ENCODE measurements at places on chromosomes 1 and 21.

GRCh38 chr1:14415396-14415795, 183.1 kb upstream of the KAZN start:
- DNase-seq: no peak

DNA sequence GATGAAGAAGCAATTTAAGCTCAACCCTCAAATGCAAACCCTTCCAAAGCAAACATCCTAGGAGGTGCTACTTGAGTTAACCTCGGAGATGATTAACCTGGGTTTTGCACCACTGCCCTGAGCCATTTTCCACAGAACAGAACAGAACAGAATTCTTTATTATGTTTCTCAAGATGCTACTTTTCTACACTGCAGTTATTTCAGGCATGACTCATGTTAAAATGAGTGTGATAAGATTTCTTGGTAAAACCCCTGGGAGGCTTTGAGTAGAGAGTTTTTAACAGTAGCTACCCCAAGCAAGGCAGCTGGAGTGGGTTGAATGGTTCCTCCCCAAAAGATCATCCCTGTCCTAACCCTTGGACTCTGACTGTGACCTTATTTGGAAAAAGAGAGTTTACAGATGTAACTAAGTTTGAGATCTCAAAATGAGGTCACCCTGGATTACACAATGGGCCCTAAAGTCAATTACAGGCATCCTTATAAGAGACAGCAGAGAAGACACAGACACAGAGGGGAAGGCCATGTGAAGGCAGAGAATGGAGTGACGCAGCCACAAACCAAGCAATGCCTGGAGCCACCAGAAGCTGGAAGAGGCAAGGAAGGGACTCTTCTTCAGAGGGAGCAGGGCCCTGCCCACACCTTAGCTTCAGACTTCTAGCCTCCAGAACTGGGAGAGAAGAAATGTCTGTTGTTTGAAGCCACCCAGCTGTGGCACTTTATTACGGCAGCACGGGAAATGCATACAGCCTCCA, 153.4 kb downstream of the ETS2 start:
- no peak for DNase-seq

DNA sequence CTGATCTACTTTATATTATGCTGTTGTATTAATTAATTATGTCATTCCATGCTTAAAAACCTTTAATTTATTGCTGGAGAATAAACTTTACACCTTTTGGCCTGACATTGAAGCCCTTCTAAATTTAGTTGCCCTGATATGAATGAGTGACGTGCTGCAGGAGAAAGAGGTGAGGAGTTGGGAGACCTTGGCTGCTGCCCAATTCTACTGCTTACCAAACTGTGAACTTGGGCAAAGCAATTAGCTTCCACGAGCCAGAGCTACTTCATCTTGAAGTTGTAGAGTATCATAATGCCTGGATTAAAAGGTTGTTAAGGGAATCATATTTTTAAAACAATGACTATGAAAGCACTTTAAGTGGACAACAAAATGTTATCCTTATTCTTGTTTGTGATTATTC, 126.8 kb upstream of the DEPDC1 start:
- DNase-seq: no peak

DNA sequence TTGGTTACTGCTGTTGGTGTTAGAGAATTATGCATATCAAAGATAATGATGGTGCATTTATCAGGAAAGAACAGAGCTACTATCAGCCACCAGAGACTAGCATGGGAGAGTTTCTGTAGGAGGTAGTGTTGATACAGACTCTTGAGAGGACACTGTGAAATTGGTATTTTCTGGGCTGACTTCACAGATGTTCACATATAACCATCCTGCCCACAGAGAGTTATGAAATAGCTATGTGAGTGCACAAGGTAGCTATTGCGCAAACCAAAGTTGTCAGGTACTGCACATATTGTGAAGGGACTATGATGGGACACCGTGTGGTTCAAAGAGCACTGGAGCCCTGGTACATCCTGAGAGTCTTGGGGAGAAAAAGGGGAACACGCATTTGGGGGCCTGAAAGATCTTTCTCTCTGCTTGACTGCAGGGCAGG, 1.4 kb upstream of the TLCD4 start:
- no peak for DNase-seq

DNA sequence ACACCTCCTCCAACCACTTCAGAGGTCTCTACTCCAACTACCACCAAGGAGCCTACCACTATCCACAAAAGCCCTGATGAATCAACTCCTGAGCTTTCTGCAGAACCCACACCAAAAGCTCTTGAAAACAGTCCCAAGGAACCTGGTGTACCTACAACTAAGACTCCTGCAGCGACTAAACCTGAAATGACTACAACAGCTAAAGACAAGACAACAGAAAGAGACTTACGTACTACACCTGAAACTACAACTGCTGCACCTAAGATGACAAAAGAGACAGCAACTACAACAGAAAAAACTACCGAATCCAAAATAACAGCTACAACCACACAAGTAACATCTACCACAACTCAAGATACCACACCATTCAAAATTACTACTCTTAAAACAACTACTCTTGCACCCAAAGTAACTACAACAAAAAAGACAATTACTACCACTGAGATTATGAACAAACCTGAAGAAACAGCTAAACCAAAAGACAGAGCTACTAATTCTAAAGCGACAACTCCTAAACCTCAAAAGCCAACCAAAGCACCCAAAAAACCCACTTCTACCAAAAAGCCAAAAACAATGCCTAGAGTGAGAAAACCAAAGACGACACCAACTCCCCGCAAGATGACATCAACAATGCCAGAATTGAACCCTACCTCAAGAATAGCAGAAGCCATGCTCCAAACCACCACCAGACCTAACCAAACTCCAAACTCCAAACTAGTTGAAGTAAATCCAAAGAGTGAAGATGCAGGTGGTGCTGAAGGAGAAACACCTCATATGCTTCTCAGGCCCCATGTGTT, 66.6 kb downstream of the TPR start:
- DNase-seq: no peak

DNA sequence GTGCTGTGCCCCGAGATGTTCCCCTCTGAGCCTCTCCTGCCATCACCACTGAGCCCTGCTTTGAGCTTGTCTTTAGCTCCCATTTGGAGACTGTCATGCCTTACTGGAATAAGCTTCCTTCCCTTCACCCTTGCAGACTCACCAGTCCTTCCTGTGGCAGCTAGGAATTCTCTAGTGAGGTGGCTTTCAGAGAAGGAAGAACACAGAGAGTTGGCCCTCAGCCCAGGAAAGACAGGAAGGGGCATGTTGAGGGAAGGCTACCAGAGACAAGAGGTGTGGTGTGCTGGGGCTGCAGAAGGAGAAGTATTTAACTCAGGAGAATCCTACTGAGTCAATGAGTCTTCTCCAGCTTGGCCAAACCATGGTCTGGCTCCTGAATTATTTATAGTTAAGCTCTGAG, 76.3 kb downstream of the UCK2 start:
- DNase-seq: no peak

DNA sequence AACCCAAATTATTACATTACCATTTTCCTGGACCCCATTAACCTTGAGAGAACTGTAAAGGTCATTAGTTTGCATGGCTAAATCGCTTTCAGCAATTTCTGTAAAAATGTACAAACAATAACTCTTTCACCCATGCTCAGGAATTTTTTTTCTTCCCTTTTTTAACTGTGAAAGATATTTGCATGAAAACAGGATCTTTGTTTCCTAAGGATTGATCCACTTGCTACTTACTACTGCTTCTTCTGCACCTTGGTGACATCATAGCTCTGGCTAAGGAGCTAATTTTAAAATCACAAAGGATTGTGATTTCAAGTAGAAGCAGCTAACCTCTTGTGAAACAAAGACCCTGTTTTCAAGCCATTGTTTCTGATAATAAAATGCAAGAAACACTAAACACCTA, 274.6 kb upstream of the ESRRG start:
- DNase-seq: no peak

GRCh38 chr1:153678519-153679336, at the start of gene NPR1:
TSS of gene NPR1 (plus strand) at chr1:153678688. CDS start at chr1:153679109, 421 bp downstream.
- no peak for DNase-seq

GRCh38 chr1:50080904-50081586, 27.7 kb upstream of the ELAVL4 start:
- DNase-seq: no peak

DNA sequence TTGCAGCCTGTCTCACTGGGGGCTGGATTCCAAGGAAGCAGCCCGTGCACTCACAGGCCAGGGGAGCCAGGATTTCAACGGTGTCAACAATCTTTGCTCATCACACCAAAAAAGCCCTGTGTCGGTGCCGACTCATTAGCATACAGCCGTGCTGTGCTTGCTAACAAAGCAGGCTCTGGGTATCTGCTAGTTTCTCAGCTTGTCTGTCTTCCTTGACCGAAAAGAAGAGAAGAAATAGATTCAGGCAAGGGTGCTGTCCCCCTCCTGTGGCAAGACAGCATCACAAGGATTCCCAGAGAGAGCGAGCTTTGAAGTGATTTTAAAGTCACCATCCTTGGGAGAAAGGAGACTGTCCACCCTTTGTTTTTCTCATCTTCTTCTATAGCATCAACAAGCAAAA, 214.7 kb downstream of the SDCCAG8 start:
- no peak for DNase-seq

- no peak for DNase-seq
These were observed 47.6 kb downstream of the RHOU start for GRCh38 chr1:228782662-228783417.

GRCh38 chr1:110483308-110483685, 32.3 kb downstream of the PROK1 start:
- DNase-seq: no peak

DNA sequence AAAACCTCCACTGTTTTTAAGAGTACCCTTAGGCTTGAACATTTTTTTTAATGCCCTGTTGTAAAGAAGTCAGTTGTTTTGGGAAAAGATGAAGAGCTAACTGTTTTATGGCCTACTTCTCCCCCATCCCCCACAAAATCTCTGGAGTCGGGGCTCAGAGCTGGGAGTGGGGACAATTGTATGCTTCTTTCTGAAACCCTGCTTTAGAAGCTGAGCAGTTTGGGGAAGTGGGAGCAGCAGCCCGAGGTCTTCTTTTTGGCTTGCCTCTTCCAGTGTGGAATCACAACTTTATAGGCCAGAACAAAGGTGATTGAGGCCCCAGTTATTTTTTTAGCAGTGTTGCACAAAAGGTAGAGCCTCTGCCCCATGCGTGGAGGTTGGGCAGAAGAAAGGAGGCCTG, 25.2 kb downstream of the PPP2R5A start:
- DNase-seq: no peak

- DNase-seq: no peak
These were observed 56.0 kb upstream of the COX20 start for GRCh38 chr1:244779410-244779809.

DNA sequence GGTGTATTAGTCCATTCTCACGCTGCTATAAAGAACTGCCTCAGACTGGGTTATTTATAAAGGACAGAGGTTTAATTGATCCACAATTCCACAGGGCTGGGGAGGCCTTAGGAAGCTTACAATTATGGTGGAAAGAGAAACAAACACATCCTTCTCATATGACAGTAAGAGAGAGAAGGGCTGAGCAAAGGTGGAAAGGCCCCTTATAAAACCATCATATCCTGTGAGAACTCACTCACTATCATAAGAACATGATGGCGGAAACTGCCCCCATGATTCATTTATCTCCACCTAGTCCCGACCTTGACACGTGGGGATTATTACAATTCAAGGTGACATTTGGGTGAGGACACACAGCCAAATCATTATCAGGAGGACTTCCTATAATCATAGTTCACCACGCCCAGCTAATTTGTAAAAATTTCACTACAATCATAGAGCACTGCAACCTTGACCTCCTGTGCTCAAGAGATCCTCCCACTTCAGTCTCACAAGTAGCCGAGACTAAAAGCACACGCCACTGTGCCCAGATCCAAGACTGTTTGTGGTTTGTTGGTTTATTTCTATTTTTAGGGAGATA, 164.9 kb downstream of the RERE start:
- DNase-seq: no peak

DNA sequence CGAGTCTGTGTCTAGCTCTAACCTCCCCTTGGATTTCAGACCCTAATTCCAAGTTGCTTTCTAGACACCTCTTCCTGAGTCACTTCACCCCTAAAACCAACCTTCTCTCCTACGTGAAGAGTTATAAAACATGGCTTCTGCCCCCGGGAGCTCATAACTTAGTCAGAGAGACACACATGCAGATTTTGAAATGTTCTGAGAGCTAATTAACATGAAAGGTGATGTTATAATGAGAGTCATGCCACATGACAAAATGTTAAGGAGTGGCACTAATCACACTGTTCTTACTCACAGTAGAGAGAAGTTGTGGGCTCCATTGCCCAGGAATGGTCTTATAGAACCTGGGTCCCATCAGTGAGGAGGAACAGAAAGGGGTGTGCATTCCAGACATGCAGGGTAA, 117.1 kb downstream of the LRIG2 start:
- no peak for DNase-seq
